Activated CD4-positive, alpha-beta T cell treated with anti-CD3 and anti-CD28 coated beads, Interleukin-2, amount 10 ng/mL, durations not matched to agents 24 days and 14 days (primary cell): ENCODE measurements at places on chromosomes 1 and 21.

DNA sequence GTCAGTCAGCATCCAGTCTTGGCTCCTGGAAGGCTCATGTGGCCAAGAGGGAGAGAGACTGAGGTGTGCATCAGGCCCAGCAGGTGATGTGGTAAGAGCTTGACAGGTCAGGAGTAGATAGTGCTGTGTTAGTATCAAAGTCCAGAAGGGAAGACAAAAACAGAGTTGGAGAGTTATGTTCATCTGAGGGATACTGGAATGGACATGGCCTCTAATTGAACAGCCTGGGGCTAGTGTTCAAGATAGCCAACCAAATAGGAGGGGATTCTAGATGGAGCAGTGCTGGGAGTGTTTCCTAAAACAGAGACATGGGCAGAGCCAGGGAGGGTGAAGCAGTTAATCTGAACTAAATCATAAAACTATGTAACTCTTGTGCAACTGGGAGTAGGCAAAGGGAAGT, 120.7 kb upstream of the MARK1 start:
- no peak for DNase-seq

DNA sequence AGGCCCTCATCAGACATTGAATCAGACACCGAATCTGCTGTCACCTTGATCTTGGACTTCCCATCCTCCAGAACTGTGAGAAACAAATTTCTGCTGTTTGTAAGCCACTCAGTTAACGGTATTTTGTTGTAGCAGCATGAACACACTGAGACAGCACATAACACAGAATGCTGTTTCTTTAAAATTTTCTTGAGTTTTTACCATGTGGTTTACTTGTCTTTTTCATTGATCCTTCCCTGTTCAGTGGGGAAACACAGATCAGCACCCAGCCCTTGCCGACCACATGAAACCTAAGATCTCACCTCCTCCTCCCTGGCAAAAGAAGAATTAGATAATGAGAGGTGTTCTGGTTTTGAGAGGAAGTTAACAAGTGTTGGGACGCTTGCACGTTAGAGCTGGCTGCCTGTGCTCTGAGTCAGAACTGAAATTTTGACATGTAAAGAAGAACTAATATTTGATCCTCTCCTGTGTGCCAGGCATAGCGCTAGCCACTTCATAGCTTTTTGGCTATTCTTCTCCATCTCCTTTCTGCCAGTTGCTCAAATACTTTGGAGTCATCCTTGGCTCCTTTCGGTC, 179.6 kb downstream of the DHRS3 start:
- peak; percentile 87 for DNase-seq

DNA sequence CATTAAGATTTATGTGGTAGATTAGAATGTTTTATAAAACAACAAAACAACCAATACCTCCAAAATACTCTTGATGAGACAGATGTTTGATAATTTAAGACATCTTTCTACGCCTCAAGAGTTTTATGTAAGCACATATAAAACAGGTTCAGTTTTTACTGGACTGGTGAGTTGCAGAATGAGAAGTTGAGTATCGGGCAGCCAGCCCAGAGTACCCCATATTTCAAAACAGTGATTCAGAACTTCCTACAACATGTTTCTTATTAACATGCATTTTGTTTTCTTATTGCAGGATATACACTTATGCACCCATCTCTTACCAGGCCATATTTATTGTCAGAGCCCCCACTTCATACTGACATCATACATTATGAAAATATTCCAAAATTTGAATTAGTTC, 91.4 kb upstream of the RAVER2 start:
- no peak for DNase-seq

DNA sequence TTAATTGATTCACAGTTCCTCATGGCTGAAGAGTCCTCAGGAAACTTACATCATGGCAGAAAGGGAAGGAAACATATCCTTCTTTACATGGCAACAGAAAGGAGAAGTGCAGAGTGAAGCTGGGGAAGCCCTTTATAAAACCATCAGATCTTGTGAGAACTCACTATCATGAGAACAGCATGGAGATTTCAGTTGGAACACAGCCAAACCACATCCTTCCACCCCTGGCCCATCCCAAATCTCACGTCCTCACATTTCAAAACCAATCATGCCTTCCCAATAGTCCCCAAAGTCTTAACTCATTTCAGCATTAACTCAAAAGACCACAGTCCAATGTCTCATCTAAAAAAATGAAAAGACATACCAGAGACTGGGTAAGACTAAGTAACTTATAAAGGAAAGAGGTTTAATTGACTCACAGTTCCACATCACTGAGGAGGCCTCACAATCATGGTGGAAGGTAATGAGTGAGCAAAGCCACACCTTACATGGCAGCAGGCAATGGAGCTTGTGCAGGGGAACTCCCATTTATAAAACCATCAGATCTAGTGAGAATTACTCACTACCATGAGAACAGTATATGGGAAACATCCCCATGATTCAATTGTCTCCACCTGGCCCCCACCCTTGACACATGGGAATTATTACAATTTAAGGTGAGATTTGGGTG, 105.2 kb downstream of the MRPL39 start:
- peak; percentile 67 for DNase-seq

GRCh38 chr1:100606438-100606837, 68.5 kb downstream of the GPR88 start:
- no peak for DNase-seq

DNA sequence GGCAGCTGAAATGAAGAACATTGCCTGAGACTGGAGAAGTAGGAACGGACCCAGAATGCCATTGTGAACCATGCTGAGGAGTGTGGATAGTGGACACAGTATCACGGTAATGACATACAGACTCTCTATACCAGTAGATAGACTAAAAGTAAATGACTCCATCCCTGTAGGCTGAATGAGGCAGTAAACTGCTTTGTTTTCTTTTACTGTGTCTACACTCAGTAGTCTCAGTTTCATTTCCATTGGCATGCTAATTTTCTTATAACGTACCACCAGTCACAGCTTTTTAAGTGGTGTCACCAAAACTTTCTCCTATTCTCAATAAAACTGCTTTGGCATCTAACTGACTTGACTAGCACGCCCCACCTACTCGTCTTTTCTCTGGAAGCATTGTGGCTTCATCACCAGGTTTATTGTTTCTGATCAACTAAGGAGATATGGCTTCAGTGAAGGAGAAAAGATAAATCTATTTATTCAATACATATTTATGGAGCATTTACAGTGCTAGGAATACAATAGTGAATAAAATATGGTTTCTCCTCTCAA, 8.4 kb upstream of the ZNF697 start:
- DNase-seq, result no peak

GRCh38 chr1:228264090-228264829, 56.4 kb downstream of the OBSCN start:
- DNase-seq, result no peak

DNA sequence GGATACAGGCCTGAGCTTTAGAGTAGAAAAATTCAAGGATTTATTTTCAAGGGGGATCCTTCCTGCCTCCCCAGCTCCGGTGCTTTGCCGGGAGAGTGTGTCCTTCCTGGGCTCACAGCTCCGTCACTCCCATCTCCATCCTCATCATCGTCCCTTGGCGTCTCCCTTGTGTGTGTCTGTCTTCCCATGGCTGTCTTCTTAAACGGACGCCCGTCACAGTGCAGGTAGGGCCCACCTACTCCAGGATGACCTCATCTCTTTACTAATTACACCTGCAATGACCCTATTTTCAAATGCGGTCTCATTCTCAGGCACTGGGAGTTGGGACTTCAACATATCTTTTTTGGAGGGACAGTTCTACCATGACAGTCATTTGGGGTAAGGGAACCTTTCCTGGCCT, 320.3 kb upstream of the C1orf174 start:
- no peak for DNase-seq

DNA sequence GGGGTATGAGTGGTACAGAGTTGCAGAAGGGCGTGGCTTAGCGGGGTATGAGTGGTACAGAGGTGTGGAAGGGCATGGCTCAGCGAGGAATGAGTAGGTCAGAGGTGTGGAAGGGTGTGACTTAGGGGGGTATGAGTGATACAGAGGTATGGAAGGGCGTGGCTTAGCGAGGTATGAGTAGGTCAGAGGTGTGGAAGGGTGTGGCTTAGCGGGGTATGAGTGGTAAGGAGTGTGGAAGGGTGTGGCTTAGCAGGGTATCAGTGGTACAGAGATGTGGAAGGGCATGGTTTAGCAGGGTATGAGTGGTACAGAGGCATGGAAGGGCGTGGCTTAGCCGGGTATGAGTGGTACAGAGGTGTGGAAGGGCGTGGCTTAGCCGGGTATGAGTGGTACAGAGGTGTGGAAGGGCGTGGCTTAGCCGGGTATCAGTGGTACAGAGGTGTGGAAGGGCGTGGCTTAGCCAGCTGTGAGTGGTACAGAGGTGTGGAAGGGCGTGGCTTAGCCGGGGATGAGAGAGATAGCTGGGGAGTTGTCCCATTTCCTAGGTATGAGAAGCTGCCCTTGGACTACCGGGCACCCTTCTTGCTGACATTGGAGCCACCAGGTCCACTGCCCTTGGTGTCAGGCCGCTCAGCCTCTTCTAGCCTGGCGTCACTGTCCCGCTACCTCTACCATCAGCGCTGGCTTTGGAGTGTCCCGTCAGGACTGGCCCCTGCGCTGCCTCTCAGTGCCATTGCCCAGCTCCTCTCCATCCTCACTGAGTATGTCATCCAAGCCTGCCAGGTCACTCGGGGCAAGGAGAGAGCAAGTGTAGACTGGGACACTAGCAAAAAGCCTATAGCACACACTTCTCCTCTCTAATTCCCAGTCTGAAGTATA, 29.8 kb downstream of the HYI start:
- no peak for DNase-seq
